NCI-H1048 (cell line): ENCODE measurements at places on chromosomes 16 and 17.

GRCh38 chr16:88803264-88803987 lies at the start of gene CDT1:
Gene CDT1 (plus strand): TSS chr16:88803789. CDS start chr16:88803832, 43 bp downstream.
- DNase-seq, result peak; percentile 23

- DNase-seq, result no peak
These were observed 8.4 kb downstream of the RARA start for GRCh38 chr17:40317345-40317873.

- no peak for DNase-seq
These were observed 331.9 kb downstream of the FOXL1 start for GRCh38 chr16:86910161-86910769.

DNA sequence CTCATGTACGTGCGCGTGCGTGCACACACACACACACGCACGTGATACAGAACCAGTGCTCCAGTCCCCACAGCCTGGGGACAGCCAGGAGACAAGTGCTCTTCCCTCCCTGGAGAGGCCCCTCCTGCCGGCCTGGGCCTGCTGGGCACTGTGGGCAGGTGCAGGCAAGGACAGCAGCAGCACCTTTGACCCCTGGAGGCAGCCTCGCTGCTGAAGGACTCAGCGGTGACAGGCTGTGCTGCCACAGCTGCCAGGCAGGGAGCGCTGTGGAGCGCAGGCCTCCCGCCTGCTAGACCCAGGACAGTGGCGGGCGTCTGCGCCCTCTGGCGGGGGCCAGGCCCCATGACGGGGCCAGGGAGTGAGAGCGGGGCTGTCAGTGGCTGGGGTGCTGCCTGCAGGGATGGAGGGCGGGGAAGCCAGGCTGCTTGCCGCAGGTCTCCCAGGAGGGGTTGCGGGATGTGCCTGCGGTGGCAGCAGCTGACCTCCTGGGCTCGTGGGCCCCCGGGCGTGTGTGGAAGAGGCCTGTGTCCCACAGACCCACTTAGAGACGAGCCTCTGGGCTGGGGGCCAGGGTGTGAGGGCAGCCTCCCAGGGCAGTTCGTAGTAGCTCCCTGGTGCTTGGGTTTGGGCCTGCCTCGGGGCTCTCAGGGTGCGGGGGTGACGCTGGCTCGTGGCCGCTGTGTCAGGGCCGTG lies 63.5 kb upstream of the PVALEF start:
- peak; percentile 65 for DNase-seq

DNA sequence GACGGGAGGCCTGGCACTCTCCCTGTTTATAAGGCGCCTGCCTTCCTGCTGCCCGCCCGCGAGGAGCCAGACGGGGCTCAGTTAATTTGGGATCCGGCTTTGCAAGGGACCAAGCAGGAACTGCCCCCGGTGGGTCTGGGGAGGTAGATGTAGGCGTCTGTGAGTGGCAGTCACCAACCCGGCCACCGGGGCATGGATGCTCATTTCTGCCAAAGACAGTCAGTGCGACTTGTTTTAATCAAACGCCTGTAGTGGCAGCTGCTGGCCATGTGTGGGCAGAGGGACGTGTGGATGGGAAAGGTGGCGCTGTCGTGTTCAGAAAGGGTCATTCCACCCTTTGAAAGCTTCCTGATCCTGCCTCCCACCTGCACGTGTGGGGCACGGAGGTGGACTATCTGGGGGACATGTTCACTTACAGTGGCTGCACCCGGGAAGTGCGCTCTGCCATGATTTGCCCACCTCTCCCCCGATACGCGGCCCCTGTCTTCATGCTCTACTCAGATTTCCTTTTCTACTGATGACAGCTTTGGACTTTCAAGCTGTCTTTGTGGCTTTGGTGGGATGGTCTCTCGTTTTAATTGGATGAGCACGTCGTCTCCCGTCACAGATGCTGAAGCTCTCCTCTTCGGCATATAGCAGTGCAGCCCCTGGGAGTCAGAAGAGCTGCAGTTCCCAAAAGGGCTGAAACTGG lies 60.3 kb upstream of the CIBAR2 start:
- no peak for DNase-seq

- DNase-seq, result no peak
These were observed 68.5 kb downstream of the KLHDC4 start for GRCh38 chr16:87697256-87697655.

DNA sequence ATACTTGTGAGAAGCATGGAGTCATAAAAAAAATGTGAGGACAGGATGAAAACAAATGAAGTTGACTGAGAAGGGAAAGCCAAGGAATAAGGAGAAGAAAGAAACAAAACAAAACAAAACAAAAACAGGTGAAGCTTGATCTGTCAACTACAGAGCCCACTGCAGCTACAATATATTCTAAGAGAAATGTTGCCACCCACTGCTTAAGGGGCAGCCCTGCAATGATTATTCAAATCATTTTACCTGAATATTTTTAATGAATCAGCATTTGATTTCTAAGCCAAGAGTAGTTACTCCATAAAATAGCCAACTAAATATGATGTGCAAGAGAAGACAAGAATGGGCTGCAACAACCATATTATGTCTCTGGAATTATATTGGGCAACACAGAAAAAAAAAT lies 252.0 kb upstream of the KIF2B start:
- DNase-seq, result no peak

DNA sequence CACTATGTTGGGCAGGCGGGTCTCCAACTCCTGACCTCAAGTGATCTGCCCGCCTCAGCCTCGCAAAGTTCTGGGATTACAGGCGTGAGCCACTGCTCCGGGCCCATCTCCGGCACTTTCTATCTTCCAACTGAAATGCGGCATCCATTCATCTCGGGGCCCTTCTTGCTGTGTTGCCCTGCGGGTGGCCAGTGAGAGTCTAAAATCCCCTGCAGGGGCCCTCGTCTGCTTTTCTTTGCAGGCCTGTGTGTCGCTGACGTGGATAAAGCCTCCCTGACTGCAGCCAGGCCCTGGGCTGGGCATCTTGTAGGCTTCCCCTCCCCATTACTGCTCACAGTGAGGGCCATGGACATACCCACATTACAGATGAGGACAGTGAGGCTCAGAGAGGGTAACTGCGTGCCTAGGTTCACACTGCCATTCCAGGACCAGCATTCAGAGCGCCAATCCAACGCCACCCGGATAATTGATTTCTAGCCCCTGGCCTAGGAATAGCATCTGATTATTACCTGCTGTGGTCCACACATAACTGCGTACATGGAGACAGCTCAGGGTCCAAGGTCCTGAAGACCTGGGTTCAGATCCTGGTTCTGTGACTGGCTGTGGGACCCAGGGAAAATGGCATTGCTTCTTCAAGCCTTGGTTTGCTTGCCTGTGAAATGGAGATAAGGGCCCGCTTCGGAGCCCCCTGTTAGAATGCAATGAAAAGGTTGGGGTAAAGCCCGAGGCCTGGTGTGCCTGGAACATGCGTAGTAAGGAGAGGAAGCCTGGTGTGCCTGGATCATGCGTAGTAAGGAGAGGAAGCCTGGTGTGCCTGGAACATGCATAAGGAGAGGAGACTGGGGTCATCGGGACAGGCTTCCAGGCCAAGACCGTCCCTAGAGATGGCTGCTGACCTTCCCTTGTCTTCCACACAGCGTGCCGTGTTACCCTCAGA lies 25.0 kb downstream of the CRISPLD2 start:
- DNase-seq, result no peak

- no peak for DNase-seq
These were observed 46.4 kb downstream of the NXPH3 start for GRCh38 chr17:49621946-49622529.

DNA sequence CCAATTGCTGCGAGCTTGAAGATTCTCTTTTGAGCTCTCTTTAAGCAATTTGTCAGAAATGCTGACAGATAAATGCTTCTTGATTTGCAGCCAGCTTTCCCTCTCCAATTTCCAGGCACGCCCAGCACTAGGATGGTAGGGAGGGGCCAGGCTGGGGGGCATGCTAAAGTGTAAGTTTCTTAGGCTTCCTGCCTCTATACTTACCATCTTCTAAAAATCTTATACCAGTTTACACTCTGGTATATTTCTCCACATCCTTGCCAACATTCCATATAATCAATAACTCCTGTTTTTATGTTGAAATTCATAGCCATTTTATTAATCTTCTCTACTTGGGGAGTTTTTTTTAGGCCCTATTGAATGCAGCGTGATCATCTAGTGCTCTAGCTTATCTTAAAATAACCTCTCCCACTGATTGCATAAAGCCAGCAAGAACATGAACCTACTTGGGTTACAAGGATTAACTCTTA lies 17.5 kb downstream of the ACSF2 start:
- DNase-seq, result no peak

DNA sequence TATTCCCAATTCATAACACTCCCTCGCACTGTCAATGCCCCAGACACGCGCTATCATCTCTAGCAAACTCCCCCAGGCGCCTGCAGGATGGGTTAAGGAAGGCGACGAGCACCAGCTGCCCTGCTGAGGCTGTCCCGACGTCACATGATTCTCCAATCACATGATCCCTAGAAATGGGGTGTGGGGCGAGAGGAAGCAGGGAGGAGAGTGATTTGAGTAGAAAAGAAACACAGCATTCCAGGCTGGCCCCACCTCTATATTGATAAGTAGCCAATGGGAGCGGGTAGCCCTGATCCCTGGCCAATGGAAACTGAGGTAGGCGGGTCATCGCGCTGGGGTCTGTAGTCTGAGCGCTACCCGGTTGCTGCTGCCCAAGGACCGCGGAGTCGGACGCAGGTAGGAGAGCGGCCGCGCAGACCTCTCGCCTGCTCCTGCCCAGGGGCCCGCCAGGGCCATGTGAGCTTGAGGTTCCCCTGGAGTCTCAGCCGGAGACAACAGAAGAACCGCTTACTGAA lies at the start of gene GRN:
Gene GRN (plus strand): TSS at position 364 of the 515 bp plus-strand sequence. CDS start 3,863 bp downstream, outside the sequence.
- peak; percentile 95 for DNase-seq

- no peak for DNase-seq
These were observed 290.3 kb downstream of the SOX9 start for GRCh38 chr17:72411124-72411563.

- DNase-seq, result no peak
These were observed 13.1 kb upstream of the LASP1NB start for GRCh38 chr17:38912221-38912813.

- DNase-seq, result no peak
These were observed 19.9 kb downstream of the DCAKD start for GRCh38 chr17:45031231-45032173.

- no peak for DNase-seq
These were observed 19.4 kb downstream of the PSME3IP1 start for GRCh38 chr16:57166451-57166850.

DNA sequence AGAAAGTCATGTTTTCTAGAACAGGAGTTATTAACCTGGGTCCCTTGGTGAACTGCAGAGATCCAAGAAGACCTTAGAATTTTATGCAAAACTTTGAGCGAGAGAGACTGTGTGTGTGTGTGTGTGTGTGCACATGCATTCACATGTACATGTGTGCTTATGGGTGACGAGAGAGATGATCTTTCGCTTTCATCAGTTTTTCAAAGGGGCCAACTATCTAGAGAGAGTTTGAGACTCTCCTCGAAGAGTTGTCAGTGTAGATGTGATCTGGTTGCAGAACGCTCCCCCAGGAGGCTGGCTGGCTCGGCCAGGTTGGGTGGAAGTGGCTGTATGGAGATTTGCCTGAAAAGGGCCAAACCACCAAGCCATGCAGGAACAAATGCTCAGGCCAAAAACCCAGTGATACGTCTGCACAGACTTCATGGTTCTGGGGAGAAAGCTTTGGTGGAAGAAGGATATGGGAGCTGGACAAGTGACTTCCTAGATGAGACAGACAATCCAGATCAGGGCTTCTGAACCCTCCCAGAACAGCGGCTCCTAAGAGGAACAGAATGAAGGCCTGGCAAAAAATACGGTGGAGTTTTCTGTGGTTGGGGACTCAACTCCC lies 6.1 kb downstream of the PIK3R5 start:
- no peak for DNase-seq

GRCh38 chr17:45398800-45399199 lies 33.9 kb downstream of the ARHGAP27 start:
- DNase-seq, result no peak

- no peak for DNase-seq
These were observed 4.5 kb upstream of the GALK1 start for GRCh38 chr17:75769536-75769935.

GRCh38 chr16:4570086-4570485 lies 13.9 kb downstream of the C16orf96 start:
- no peak for DNase-seq

- no peak for DNase-seq
These were observed 21.5 kb downstream of the PARN start for GRCh38 chr16:14608604-14609003.

- DNase-seq, result no peak
These were observed 17.0 kb upstream of the NAGS start for GRCh38 chr17:43987131-43988021.

DNA sequence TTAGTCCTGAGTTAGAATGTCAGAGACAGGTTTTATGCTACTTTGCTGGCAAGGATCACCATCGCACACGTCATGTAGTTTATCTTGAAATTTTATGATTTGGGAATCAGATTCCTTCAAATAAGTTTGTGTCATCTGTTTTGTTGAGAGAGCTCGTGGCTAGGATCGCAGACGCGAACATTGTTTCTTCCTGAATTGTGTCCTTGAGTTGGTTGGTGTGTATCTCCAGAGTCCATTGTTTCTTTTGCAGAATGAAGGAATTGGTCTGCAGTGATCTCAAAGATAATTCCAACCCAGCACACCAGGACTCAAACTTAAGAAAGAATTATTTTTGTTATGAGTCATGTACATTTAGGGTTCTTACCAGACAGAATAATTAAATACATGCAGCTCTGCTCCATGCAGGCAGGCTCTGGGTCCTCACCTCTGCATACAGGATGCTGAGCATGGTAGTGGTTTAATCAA lies 51.6 kb downstream of the PRKCA start:
- DNase-seq, result no peak

DNA sequence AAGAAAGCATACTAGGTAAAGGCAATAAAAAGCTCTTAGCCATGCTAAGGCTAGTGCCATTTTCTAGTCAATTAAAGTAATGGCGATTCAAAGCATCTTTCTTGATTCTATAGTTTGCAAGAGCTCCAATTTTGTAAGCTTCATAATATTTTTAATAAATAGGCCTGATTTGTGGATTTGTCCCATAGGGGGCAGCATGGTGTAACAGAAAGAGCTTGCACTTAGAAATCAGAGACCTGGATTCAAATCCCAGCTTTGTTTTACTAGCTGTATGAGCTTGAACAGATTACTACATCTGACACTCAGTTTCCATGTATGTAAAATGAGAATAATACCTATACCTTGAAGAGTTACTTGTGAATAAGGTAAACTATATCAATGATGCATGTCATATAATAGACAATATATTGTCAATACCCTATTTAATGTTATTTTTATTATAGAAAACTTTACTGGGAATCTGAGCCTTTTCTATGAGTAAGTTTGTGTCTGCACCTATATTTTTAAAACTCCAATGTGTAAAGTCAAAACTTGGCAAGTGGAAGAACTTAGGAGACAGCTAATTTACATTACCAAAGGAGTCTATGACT lies 93.6 kb upstream of the NOG start:
- no peak for DNase-seq

- no peak for DNase-seq
These were observed 222.8 kb upstream of the SDK2 start for GRCh38 chr17:73867056-73867455.

DNA sequence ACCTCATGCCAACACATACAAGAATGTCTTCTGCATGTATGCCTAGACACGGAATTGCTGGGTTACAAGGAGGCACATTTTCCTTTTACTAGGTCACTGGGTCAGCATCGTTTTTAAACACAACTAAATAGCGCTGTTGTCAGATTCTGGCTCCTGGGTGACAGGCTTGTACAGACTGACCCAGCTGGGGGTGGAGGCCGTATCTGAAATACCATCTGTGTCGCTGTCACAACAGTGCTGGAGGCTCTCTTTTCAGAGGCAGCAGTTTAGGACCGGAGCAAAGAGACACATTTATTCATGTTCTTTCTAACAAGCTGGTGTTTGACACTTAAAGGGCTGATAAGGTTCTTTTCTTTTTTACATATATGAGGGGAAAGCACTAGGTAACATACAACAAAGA lies 403.0 kb upstream of the ASIC2 start:
- no peak for DNase-seq

- no peak for DNase-seq
These were observed 236.7 kb downstream of the ZFHX3 start for GRCh38 chr16:72811188-72811720.
